ENCODE measurements at places on chromosomes 3 and 15.

DNA sequence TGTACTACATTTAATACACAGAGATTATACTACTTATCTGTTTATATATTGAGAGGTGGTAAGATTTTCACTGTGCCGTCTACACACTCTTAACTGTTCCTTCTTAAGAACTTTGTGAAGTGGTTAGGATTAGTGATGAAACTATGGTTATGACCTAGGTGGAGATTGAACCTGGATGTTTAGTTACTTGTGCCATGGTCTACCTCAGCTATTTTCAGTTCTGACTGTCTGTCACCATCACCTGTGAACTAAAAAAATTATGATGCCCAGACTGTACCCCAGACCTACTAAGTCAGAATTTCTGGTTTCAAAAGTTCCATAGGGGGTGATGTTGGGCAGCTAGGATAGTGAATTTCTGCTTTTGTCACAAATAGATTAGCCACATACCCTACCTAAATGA lies 6.4 kb downstream of the RASA2 start:
- no peak for DNase-seq

DNA sequence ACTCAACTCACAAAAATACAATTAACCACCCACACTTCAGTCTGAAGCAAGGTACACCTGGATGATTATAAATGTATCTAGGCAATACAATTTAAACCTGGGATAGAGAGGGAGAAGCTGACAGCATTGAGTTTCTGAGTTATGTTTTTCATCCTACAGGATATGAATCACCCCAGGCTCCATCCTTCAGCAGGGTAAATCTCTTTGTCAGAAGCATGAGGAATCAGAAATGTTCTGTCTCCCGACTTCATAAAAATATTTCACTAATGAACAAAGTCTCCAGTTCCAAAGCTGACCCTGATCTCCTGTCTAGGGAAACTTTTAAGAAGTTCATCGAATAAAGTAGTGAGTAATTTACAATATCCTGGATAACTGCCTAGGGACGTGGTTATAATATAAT lies 25.5 kb upstream of the FRMD4B start:
- DNase-seq, result no peak

DNA sequence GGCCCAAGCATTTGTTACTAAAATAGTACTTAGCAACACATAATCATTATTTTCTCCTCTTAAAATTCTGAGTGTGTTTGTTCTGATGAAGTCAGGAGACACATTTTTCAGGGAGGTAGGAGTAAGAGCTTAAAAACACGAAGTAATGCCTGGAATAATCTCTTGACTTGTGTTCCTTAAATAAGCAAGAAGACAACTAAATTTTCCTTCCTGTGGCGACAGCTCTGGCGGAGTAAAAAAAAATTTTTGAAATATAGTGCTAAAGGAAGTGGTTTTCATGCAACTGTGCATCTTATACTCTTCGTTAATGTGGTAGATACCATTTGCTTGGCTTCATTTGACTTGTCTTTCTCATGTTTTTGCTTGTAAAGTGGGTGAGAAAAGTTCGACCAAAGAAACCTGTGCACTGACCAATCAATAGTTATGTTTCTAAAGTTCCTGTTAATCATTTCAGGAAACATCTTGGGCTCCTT lies 11.1 kb upstream of the MBNL1 start:
- DNase-seq, result no peak

- DNase-seq, result no peak
Measured at GRCh38 chr3:162491952-162492351, 995.3 kb downstream of the OTOL1 start.

- no peak for DNase-seq
Measured at GRCh38 chr3:139934613-139935015, 371 bp upstream of the CLSTN2 start.

DNA sequence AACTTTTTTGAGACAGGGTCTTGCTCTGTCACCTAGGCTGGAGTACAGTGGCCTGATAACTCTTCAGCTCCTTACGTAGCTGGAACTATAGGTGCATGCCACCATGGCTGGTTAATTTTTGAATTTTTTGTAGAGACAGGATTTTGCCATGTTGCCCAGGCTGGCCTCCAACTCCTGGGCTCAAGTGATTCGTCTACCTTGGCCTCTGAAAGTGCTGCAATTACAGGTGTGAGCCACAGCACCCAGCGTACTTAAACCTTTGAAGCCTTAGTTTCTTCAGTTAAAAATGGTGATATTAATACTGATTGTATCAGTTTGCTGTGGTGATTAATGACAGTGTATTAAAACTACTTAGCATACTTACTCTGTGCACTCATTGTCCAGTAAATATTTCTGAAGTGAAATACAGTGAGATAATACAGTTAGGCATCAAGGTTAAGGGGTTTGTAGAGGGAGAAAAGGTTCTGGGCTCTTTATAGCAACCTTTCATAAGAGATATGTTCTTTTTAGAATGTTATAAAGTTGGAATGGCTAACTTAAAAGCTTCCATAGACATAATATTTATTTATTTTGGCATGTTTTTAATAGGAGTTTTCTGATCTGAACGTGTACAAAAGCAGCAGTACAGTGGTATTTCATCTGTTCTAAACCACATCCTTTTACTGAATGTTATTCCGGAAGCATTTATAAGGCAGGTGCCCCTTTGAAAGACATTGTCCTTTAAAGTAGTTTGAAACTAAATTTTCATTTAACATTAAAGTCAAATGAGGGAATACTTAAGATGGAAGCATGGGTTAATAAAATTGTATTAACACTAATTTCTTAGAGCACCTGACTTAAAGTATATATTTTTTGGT lies 23.6 kb downstream of the NCK1 start:
- DNase-seq, result no peak

GRCh38 chr15:63065262-63066221 lies 23.0 kb downstream of the TPM1 start:
- no peak for DNase-seq

- DNase-seq, result no peak
Measured at GRCh38 chr3:177713928-177714900, 516.9 kb upstream of the TBL1XR1 start.

DNA sequence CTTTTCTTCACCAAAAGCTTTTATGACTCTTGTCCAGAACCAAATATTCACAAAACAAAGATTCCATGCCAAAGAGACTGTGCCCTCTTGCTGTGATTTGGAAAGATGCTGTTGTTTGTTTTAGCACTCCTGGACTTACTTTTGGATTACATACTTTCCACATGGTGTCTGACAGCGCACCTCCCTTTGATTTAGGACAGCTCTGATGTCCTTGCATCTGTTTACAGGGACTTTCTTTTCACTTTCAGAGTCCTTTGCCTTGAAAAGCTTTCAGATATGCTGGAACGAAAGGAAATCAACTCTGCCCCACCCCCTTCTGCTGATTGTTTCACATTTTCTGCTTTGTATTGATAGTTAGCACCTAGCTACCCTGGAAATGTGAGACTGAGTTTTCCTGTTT lies 133.0 kb upstream of the NR2E3 start:
- no peak for DNase-seq

- DNase-seq, result no peak
Measured at GRCh38 chr15:26773067-26773877, 406 bp upstream of the GABRB3 start.

GRCh38 chr15:71792521-71792920 lies 17.8 kb upstream of the NR2E3 start:
- peak; percentile 24 for DNase-seq

GRCh38 chr3:33075995-33076394 lies 21.0 kb downstream of the GLB1 start:
- DNase-seq, result no peak

DNA sequence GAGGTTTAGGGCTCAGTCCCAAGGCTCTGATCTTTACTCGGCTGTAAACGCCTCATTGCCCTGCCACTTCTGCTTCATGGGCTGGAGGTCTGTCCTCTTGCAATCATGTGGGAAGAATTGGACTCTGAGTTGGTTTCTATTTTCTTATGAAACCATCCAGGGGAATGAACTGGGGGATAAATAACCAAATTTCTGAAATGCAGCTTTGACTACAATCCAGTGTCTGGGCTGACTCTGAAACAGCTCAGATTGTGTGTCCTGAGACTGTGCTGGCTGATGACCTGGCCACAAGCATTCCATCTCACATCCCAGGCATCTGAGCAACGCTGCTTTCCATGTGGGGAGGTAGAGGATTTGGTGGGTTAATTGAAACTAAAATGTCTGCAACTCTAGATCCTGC lies 71.0 kb upstream of the GALNT15 start:
- peak; percentile 86 for DNase-seq

- no peak for DNase-seq
Measured at GRCh38 chr3:67468511-67468910, 185.9 kb downstream of the SUCLG2 start.

- DNase-seq, result no peak
Measured at GRCh38 chr3:188949996-188950395, 221.8 kb upstream of the TPRG1 start.

DNA sequence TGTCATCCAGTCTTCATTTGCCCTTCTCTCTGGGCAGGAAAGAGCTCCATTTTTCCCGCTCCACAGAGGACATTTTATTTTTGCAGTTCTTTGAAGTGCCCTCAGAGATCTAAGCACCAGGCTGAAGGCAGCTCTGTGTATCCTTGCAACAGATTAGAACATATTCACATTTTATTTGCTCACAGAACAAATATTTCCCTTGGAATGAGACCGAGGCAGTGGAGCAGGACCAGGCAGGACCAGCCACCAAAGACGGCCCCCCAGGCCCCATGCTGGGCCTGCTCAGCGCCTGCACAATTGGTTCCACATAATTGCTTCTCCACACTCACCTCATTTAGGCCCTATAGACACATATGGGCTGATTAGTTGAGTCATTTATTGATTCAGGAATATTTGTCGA lies 15.7 kb upstream of the ETV5 start:
- DNase-seq, result no peak

DNA sequence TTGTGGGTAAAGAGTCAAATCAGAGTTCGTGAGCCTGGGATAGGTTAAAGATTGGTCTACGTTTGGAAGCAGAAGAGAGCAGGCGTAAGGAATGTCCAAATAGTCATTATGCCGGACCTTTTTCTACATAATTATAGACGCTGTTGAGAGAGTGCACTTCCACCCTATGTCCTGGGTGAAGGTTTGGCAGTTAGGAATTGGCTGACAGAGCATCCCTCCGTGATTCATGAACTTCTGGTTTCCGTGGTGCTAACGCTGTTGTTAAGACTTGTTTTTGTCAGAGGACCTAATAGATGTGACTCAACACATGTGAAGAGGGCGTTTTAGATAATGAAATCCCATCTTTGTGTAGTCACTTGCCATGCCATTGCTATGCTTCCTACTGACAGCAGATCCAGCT lies 1.1 kb downstream of the EAF1 start:
- peak; percentile 69 for DNase-seq

- DNase-seq, result peak; percentile 92
Measured at GRCh38 chr3:140629357-140630137, 48.3 kb upstream of the TRIM42 start.

DNA sequence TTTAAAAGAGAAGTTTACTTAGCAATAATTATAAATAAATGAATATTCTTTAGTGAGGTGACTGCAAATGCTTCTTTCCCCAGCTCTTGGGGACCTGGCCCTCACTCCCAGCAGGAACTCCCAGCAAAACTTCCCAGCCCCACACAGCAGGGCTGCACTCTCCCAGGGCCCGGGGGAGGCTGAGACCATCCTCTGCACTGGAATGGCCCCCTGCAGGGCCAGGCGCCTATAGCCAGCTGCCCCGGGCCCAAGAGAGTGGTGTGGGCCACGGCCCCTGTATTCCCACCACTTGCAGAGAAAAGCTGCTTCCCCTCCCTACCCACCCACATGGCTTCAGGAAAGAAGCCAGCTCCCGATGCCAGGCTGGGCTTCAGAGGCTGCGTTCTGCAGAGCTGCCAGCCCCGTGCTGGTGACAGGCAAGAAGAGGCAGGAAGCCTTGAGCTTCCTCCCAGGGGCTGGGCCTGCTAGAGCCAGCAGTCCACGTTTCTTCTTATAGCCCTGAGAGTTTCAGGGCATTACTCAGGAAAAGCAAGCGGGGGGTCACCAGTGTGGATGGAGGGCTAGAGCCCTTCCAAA lies 20.0 kb downstream of the IDH2 start:
- no peak for DNase-seq

- no peak for DNase-seq
Measured at GRCh38 chr3:64239841-64240240, 14.6 kb upstream of the PRICKLE2 start.

Measured in fibroblast of gingiva (primary cell).